ENCODE measurements at places on chromosomes 3 and 15.
A peak's percentile ranks its signal among the peaks of the same experiment; 100 is the strongest.

DNA sequence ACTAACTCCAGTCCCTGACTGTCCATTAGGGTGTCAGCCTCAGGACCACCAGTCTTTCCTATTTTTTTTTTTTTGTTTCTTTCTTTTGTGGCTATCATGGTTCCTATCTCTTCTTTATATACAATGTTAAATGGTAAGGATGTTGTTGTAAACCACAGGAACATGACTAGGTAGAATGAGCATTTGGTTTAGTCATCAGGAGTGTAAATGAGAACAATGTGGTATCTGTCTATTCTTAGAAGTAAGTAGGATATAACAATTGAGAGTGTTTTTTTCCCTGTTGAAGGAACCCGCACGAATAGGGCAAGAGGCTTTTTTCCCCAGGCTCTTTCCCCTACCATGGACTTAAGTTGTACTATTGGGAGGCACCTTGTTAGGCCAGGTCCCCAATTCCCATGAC is 880.3 kb upstream of the GBE1 start:
- DNase-seq: no peak

DNA sequence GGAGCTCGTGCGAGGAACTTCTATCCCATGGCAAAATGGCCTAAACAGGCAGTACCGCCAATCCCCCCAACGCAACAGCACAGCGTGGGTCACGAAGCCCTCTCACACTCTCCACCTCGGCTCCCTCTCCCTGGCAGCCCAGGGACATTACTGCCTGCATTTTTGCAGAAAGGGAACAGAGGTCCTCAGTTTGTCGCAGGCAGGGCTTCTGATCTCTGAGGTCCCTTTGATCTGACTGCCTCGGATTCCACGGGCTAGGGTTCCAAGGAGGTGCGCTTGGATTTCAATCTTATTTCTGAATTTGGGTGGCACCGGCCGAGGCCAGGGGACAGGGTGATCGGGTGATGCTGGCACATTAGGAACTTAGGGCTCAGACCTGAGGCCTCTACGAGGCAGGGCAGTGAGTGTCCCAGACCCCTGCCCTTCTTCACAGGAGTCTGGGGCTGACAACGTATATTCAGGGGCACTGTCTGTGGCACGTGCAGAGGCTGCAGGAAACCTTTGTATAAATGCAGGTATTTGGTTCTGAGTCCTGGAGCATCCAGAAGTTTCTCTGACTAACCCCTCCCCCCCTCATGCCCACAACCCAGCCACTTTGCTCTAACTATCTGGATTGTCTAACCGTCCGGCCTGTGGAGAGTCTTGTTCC is 197.9 kb downstream of the XXYLT1 start:
- DNase-seq: no peak

DNA sequence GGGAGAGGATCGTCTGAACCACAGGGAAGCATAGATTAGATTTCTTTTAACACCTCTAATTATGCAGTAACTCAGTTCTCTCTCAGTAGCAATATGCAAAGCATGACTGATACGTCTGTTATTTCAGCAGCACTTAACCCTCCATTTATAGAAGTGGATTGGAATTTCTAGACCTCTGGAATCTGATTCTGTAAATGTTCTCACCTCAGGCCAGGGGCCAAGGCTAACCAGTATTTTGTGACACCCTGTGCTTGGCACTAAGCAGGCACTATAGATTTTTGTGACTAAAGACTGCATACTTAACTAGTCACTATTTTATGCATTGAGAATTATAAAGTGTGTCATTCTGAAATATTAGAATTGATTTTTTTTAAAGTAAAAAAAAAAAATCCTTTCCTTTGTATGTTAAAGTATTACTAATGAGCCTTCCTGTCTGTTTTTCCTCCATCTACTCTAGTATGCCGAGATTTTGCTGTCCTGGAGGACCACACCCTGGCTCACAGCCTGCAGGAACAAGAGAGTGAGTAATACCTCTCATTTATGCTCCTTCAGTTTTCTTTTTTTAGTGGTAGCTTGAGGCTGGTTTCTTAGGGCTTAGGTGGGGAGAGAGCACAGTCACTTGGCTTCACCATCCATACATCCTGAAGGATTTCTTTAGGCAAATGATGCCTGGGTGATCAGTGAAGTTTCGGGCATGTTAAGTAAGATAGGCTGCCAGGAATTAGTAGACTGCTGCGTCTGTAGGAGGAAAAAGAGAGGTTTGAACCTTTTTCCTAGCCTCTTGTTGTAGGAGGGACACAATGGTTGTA is 26.5 kb upstream of the UTS2B start:
- DNase-seq: no peak

- DNase-seq: peak; percentile 39
Measured at GRCh38 chr3:129942296-129942695, 32.2 kb upstream of the TRH start.
